Astrocyte of the spinal cord (primary cell): ENCODE measurements at places on chromosomes 3 and 15.
A peak's percentile ranks its signal among the peaks of the same experiment; 100 is the strongest.

GRCh38 chr3:51982352-51982837 is 940 bp upstream of the ACY1 start:
- DNase-seq: no peak

GRCh38 chr15:69713726-69714559 is 261.3 kb downstream of the RPLP1 start:
- no peak for DNase-seq

GRCh38 chr15:33377204-33377603 is 66.4 kb downstream of the RYR3 start:
- no peak for DNase-seq

GRCh38 chr3:56314842-56315241 is 153.4 kb downstream of the ERC2 start:
- peak; percentile 74 for DNase-seq

GRCh38 chr3:54877730-54878129 is 50.1 kb downstream of the LRTM1 start:
- DNase-seq: no peak

- DNase-seq: no peak
Measured at GRCh38 chr15:76149291-76149915, 89.6 kb downstream of the TMEM266 start.

DNA sequence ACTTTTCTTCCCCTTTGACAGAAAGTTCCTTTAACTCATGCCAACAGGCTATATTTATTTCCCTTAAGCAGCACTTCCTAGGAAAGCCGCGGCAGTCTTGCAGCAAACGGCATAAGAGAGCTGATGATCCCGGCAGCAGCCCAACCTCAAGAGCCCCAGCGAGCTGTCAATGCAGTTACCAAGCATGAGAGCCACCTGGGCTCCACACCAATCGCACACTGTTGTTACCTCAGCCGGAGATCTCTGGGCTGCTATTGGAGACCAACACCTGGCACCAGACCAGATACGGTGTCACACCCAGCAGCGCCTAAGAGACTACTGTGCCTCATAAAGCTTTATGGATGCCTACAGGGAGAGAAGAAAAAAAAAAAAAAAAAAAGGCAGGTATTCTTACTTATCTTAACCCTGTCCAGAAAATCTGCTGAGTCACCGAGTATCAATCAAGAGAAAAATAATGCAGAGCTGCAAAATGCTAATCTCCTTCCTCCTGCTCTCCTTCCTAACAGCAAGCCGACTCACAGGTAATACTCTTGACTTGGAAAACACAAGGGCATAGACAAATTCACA is 11.7 kb downstream of the ABCC5 start:
- DNase-seq: peak; percentile 42

DNA sequence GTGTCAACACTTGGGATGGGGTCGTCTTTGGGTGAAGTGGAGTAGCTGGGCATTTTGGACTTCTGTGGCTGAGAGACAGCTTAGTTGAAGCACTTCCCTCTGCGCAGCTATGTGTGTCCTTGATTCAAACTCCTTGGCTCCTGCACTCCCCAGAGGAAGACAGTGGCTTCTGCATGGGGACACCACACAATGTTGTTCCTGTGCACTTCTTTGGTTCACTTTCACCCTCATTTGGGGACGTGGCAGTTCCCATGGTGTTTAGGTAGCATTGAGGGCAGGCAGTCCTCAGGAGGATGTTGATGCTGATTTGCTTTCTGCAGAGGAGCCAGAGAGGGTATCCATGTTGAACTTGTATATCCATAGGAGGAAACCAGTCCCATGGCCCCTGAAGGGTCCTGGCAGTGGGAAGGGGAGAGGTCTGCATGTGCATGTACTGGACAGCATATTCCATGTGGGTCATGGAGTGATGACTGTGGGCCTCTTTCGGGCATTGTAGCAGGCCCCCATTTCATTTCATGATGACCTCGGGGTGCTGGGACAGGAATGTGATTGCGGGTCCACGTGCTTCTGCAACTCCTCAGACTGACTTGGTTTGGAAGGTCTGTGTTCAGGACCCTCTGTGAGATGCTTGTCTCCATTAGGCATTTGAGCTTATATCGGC is 135.4 kb downstream of the SNRPN start:
- DNase-seq: no peak

GRCh38 chr15:64070965-64071851 is 22.4 kb downstream of the CIAO2A start:
- peak; percentile 58 for DNase-seq

- DNase-seq: no peak
Measured at GRCh38 chr3:16134173-16134928, 40.1 kb upstream of the GALNT15 start.

DNA sequence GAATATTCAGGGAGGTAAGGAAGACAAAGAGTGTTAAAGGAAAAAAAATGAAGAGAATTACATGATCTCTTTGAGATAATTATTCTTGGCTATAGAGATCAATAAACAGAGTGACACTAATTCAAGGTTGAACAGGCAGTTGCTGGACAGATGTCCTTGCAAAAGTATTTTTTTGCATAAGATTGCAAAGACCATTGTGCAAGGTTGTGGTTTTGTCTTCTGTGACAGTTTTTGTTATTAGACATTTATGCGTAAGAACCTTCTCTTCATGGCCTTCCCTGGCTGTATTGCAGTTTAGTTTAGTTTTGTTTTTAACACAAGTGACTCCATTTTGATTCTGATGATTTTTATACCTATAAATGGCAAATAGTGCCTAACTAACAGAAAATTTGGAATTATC is 682.8 kb upstream of the ARPP21 start:
- DNase-seq: no peak

- DNase-seq: peak; percentile 34
Measured at GRCh38 chr3:193620650-193621049, 27.6 kb downstream of the OPA1 start.

DNA sequence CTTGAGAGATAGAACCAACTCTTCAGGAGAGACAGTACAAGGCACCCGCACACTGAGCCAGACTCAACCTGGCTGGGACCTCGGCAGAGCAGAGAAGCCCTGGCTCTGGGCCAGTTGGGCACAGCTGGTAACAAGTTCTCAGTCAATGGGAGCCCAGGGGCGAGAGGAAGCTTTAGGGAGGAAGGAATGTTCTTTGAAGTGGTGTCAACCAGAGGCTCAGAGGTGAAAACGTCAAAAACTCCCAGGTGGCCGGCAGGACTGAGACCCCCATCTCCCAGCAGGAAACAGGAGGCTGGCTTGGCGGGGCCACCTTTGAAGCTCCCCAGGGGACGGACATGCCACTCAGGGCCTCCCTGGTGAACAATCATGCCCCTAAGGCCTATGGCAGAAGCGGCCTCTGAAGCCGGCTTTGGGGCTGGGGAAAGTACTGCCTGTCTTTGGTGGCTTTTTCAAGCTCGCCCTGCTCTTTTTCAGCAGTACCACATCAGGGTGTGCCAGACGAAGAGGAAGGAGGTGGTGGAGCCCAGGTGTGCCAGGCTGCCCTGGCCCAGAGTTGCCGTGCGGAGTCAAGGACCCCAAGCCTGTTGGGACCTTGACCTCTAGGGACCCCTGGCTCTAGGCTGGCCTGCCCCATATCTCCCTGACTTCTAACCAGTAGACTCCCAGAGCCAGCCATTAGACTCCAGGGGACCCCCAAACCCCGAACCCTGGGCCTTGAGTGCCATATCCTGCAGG is 16.7 kb upstream of the TBC1D21 start:
- no peak for DNase-seq

- DNase-seq: no peak
Measured at GRCh38 chr3:35263477-35263876, 375.8 kb upstream of the ARPP21 start.

GRCh38 chr15:83658430-83659416 is 4.8 kb downstream of the ADAMTSL3 start:
- DNase-seq: no peak

GRCh38 chr3:29745232-29745870 is 464.5 kb downstream of the RBMS3 start:
- DNase-seq: no peak

DNA sequence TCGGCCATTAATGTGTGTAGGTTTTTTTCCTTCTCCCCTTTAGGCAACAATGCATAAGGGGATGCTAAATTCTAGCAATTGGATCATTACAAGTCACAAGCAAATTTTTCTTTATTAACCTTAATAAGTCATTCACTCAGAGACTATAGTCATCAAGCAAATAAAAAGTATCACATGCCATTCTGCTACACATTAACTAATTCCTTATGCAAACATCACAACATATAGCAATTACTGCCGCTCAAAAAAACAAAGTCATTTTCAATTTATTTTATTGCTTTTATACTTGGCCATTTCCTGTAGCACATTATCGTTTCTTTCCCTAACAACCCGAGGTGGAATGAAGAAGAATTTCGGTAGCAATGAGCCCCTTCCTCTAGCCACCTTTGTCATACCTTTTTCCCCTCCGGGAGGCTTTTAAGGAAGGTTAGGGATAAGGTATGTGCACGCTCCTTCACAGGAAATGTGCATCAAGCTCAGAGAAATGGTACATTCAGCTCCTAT is 421.2 kb downstream of the TIGIT start:
- no peak for DNase-seq

DNA sequence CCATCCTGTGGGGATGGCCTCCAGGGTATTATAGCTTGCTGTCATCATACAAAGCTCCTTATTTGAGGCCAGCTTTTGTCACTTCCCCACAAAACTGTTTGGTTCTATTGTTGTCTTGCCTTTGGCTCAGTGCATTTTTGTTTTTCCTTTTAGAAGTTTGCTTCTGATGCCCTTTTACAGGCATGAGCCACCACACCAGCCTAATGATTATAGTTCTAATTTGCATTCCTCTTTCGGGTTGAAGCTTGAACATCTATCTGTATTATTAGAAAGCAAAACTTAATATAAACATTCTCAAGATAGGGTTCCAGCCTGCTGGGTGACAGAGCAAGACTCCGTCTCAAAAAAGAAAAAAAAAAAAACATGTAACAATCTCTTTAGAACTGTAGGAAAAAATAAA is 39.8 kb downstream of the SMARCC1 start:
- no peak for DNase-seq

DNA sequence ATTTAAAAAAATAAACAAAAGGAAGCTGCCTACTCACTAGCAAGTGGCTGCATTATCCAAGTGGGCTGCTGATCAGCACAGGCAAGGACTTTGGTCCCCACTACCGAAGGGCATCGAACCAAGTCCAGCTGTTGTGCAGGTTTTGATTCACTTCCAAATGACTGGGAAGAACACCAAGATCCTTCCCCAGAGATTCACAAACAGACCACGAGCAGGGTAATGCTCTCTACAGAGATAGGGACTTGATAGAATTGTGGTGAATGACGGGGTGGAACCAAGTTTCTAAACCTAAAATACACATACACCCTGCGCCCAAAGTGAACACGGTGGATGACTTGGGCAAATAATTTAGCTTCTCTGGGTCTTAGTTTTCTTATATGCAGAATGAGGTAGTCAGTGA is 203.7 kb upstream of the ICE2 start:
- no peak for DNase-seq

- DNase-seq: peak; percentile 46
Measured at GRCh38 chr15:80727196-80727595, 32.1 kb downstream of the ABHD17C start.

- DNase-seq: peak; percentile 74
Measured at GRCh38 chr15:70826634-70827033, 27.3 kb downstream of the LARP6 start.

DNA sequence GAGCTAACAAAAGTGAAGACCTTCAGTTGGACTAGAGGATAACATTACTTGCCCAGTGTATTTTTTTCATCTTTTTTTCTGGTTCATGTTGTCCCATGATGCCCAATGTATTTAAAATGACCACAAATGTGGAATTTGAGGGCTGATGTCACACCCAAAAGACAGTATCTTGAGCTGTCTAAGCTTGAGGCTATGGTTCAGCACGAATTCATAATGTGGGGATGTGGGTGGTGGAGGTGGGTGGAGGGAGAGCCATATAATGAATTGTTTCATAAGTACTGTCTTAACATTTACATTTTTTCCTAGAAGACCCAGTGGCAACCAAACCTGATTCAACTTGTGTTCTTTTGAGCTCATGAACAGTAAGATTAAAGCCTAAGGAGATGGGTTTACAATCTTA is 37.5 kb downstream of the CHAC1 start:
- DNase-seq: no peak

DNA sequence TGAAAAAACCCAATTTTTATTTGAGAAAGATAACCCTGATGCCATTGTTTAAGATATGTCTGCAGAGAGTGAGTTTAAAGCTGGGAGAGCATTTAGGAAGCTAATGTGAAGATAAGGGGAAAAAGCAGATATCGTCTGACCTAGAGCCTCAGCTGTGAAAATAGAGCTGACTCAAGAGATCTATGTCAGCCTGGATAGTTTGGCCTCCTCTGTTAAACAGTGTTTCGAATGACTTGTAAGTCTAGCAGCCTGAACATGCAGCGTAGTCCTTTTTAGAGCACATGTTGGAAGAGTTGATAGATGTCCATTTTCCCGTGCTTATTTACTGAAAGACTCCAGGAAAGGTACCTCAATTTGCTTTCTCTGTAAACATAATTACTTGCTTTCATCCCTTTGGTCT is 48.1 kb downstream of the ALCAM start:
- DNase-seq: peak; percentile 56

GRCh38 chr3:177426106-177426877 is 229.0 kb upstream of the TBL1XR1 start:
- no peak for DNase-seq

DNA sequence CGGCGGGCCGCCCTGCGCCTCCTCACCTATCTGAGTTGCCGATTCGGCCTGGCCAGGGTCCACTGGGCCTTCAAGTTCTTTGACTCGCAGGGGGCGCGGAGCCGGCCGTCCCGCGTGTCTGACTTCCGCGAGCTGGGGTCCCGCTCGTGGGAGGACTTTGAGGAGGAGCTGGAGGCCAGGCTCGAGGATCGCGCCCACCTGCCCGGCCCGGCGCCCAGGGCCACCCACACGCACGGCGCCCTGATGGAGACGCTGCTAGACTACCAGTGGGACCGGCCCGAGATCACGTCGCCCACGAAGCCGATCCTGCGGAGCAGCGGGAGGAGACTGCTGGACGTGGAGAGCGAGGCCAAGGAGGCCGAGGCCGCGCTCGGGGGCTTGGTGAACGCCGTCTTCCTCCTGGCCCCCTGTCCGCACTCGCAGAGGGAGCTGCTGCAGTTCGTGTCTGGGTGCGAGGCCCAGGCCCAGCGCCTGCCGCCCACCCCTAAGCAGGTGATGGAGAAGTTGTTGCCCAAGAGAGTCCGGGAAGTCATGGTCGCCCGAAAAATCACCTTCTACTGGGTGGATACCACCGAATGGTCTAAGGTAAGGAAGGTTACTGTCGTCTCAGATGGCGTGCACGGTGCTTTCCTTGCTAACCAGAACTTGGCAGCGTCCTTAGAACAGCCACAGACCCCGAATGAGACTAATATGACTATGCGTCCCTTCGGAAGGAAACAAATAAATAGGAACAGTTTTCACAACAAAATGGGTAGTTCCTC is 567 bp downstream of the TICRR start:
- peak; percentile 6 for DNase-seq
